ENCODE measurements at places on chromosomes 5 and 9.

DNA sequence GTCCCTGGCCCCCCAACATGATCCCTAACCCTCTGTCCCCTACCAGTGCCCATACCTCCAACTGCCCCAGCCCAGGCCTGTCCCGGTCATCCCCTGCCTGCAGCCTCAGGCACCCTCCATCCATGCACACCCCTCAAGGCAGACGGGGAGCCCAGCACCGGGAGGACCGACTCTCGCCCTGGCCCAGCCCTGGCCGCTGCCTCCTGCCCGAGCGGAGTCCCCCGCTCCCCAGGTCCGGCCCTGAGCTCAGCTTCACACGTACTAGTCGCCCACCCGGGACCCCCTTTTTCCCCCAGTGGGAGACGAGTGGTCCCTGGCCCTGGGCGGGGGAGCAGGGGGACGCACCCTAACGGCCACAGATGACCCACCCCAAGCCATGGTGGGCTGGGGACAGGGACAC, 49.0 kb upstream of the UBAC1 start:
- no peak for DNase-seq

GRCh38 chr5:9348401-9348996, 197.4 kb downstream of the SEMA5A start:
- DNase-seq: no peak

GRCh38 chr9:93325307-93326035, 126.0 kb upstream of the FAM120A start:
- no peak for DNase-seq

DNA sequence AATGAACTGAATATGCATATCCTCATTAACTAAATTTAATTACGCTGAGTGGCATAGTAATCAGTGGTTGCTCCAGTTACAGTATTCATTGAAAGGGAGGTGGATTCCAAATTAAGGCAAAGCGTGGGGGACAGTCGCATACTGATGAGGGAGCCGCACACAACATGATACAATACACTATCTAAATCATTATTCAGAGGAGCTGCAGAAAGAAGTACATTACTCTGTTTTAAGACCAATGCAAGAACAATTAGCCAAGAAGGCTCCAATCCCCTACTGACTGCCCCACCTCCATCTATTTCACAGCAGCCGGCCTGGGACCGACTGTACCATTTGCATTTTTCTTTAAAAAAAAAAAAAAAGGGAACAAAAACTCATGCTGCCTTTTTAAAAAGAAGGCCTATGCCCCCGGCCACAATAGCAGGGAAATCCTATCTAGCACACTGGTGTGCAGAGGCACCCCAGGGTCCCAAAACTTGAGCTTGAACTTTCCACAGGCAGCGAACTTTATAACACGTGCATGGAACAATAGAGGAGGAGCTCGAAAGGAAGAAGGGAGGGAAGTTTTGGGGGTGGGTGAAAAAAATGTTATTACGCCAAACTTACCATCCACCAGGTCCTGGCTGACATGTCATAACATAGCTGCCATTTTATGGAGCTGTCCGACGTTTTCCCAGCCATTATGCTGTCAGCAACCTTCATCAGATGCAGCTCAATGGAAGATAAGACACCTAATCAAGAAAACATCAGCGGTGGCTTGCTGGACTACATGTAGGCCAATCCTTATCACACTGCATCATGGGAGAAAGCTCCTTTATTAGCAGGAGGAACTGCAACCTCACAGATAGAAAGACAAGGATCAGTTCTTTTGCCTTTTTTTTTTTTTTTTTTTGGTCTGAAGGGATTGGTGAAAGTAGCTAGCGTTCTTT, 161.6 kb downstream of the ZDHHC21 start:
- no peak for DNase-seq

DNA sequence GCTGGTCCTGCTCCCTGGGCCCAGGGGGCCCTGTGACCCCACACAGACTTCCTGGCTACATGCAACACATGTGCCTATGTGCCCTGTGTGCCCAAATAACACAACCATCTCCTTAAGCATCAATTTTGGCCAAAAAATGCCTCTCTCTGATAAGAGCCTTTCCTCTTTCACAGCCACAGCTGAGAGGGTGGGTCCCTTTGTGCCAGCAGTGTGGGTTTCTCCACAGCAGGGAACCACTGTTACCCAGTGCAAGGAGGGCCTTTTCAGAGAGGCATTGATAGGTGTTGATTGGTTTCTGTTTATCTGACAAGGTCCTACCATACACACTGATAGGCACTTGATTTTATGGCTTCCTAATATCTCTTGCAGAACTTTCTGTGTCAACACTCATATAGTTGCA, 42.7 kb downstream of the SYK start:
- no peak for DNase-seq

- no peak for DNase-seq
Observed at GRCh38 chr5:138960145-138960692, 85.1 kb upstream of the LRRTM2 start.

DNA sequence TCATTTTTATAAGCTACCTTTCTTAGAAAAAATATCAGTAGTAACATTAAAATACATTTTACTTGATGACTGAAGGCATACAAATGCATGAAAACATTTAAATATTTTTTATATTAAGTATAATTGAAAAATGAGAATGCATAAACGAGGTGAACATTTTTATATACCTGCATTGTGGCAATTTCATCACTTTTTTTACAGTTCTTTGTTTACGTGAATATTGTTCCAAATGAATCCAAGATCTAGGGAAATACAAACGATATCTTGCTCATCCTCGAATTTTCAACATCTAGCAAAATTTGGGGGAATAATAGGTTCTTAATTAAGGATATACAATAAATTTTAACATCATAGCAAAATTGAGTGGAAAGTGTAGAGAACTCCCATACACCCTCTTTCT, 45.5 kb upstream of the ALDH1A1 start:
- DNase-seq: no peak

GRCh38 chr5:76403766-76404222, 709 bp downstream of the IQGAP2 start:
- peak; percentile 61 for DNase-seq

- no peak for DNase-seq
Observed at GRCh38 chr9:112377684-112378327, 2.1 kb upstream of the HSDL2 start.

DNA sequence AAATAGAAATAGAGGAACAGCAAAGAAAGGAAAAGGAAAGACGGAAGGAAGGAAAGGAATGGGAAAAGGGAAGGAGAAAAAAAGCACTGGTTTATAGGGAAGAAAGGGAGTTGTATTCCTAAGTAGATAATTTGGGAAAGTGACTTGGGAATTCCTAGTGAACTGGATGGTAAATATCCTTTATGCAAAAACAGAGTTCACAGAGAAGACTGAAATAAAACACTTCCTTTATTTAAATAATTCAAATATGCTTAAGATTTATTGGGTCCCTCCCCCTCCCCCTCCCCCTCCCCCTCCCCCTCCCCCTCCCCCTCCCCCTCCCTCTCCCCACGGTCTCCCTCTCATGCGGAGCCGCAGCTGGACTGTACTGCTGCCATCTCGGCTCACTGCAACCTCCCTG, 69.4 kb downstream of the PJA2 start:
- DNase-seq: no peak

GRCh38 chr5:126199467-126199866, 223.7 kb upstream of the GRAMD2B start:
- DNase-seq: no peak

DNA sequence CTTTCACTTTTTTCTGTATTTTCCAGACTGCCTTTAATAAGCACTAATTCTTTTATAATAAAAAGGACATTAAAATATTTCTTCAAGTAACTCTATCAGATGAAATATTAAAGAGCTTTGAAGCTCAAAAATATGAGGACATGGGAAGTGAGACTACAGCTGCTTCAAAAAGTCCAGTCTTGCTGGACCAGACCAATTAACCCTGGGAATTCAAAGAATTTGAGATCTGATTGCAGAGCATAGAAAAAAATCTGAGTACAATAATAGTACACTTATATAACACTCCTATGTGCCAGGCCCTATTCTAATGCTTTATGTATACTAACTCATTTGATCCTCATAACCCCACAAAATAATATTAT, 9.8 kb downstream of the TMEM245 start:
- DNase-seq: no peak

DNA sequence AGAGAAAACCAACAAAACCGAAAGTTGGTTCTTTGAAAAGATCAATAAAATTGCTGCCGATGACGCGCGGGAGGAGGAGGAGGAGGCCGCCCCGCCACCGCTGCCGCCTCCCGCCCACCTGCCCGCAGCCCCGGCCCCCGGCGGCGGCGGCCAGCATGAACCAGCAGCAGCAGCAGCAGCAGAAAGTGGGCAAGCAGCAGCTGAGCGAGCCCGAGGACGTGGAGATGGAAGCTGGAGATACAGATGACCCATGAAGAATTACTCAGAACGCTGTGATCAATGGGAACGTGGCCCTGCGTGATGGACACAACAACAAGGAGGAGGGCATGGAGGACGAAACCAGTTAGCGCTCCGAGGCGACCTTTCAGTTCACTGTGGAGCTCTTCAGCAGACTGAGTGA, 53.9 kb upstream of the EFNA5 start:
- DNase-seq: no peak

DNA sequence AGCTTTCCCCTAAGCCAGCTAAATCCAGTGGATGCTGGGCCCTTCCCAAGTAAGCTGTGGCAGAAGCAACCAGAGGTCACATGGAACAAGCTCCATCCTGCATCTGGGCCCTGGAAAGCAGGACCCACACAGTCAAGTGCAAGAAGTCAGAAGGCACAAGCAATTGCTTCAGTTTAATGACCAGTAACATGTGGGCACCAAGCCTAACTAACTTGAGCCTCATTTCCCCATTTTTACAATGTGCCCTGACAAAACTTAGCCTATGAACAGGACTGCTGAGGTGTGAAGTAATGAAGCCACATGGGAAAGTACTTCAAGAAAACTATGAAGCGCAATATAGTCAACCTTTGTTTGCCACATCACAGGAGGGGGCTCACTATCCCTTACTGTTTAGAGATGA, 90.5 kb downstream of the TLE1 start:
- DNase-seq: no peak

- DNase-seq: no peak
Observed at GRCh38 chr5:91126888-91127287, 256.2 kb downstream of the ARRDC3 start.

DNA sequence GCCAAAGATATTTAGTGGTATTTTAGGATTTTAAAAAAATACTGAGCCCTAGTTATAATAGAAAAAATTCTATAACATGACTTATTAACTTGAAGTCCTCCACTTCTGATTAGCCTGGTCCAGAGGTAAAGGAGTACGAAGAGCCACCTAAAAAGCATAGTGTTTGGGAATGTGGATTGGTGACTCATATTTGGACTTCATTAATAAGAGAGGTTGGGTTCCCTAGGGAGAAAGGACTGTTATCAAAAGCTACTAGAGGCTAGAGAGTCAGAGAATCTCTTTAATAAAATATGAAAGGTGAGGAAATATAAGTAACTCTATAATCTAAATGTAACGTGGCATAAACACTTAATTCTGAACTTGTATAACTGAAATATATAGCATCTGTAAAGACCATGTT, 180.7 kb upstream of the TARS1 start:
- DNase-seq: no peak

GRCh38 chr5:116703941-116704340, 129.3 kb upstream of the SEMA6A start:
- no peak for DNase-seq

GRCh38 chr9:17653947-17654465, 75.1 kb downstream of the SH3GL2 start:
- no peak for DNase-seq

- no peak for DNase-seq
Observed at GRCh38 chr9:4226331-4227250, 73.3 kb downstream of the GLIS3 start.

GRCh38 chr5:1268666-1269065, 26.2 kb downstream of the TERT start:
- DNase-seq: no peak

DNA sequence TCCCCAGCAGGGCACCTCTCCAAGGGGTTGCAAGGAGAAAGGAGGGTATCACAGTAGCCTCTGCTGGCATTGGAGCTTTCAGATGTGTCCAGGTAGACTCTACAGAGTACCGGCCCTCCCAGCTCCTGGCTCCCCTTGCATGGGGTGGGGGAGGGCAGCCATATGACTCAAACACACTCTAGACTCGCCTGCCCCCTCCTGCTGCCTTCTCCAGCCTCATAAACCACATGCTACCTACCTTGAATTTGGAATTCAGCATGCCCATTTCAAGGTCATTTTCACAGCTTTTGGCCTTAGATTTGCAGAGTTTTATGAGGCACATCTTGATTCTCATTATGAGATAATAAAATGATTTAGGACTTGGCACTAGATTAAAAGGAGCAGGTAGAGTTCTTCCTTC, 32.8 kb upstream of the SMIM32 start:
- DNase-seq: no peak

- DNase-seq: no peak
Observed at GRCh38 chr5:145484158-145484557, 351.0 kb downstream of the PRELID2 start.

DNA sequence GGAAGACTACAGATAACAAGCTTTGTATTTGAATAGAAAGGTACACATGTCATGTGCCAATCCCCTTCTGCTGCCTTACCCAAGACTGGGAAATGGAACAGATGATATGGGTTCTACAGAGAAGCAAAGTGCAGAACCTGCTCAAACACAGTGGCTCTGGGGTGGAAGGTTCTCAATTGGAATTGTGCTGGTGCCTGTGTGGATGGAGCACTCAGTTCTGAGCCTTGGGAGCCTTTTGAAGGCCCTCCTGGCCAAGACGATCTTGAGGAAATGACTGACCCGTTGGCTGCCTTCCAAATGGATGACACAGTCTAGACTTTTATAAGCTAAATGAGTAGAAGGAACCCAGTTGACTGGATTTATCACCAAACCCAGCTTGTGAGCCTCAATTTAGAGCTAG, 4.2 kb upstream of the PRSS3 start:
- no peak for DNase-seq

DNA sequence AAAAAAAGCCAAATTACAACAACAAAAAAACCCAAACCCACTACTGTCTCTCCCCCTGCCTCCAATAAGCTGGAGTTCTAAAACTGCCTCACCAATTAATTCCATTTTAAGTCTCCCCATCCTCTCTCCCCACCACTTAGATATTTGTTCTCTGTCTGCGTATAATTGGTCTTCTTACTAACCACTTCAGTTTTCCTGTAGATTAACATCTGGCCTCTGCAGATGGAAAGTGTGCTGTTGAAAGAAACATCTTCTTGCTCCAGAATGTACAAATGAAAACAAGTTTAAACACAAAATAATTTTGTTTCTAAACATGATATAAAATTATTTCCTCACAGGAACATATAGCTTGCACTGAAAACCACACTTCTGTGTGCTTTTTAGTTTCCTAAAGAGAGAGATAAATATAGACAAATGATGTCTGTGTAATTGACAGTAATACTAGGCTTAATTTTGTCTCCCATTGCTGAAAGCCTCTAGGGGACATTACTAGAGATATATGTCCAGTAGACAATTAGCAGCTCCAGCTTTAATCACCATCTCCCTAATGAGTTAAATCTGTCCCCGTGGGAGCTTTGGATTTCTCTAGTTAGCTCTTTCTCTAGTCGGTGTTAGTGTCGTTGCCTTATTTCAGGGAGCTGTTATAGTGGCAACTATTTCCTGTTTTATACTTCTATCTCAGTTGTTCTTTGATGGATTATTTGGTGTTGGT, 164.0 kb downstream of the ARHGAP26 start:
- DNase-seq: no peak

- DNase-seq: no peak
Observed at GRCh38 chr5:158780656-158781237, 319.0 kb downstream of the EBF1 start.

Data from neuronal stem cell (in vitro differentiated cells).